ENCODE measurements at places on chromosomes 6 and 20. TPM values are rescaled to one million over a fixed set of nuclear protein-coding genes. Genes with fewer than 3 reads are reported as not detected.

The FKBP1A gene
- 259 TPM for total RNA-seq

The NOX3 gene
- not detected for total RNA-seq

The KCNQ2 gene
- total RNA-seq: not detected

The AP5S1 gene
- 8.6 TPM for total RNA-seq

The KCNK16 gene
- not detected for total RNA-seq

- DNase-seq: no peak
Observed at GRCh38 chr20:11338496-11339306, 579.0 kb upstream of the BTBD3 start.

GRCh38 chr20:4095639-4096038 lies 80.3 kb upstream of the RNF24 start:
- DNase-seq: no peak

DNA sequence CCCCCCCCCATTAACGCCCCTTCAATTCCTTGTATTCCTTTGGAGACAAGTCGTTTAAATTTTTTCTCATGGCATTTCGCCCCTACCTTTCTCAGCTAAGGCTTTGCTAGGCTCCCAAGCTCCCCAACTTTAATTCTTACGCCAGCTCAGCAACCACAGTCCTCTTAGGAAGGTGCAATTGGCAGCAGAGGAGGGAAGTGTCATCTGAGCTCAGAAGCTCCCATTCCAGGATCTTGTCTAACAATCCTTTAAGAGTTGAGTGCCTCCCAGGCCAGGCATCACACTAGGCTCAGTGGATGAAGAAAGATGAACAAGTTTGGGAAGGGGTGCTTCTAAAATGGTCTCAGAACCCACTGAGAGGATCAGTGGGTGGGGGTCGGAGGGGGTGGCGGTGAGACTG lies 131.2 kb upstream of the AKAP12 start:
- no peak for DNase-seq

- DNase-seq: no peak
Observed at GRCh38 chr6:96889146-96889545, 8.5 kb downstream of the NDUFAF4 start.

DNA sequence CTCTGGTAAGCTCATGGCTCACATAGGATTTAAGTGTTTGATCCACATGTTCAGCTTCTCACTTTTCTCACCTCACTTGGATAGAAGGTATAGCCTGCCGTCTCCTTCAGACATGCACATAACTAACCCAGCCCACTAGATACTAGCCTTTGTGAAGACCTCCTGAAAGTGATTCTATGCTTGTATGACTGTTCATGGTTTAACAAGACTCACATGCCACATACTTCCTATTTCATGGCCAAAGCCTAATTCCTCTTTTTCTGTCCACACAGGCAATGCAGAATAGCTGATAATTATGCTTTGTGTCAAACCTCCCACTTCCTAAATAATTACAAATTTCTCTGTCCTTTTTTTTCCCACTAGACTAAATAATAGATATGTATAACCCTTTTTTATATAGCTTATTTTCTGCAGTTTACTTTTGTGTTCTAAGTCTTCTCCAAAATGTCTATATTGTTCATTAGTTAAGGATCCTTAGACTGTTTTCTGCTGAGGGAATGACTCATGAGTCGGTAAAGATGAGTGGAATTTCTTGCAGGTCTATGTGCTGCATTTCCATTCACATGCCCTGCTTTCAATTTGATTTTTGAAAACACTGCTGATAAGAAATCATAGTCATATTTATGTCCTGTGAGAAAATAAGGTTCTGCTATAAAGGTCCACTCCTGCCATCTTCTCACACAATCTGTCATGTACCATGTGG lies 43.0 kb downstream of the HDDC2 start:
- no peak for DNase-seq

GRCh38 chr20:38057351-38057972 lies 23.9 kb downstream of the RPRD1B start:
- peak; percentile 91 for DNase-seq

All from activated CD8-positive, alpha-beta T cell treated with anti-CD3 and anti-CD28 coated beads for 36 hours (primary cell).